ENCODE measurements at places on chromosomes 11 and 22.

- DNase-seq: no peak
Measured at GRCh38 chr11:112318184-112318591, 57.5 kb upstream of the PLET1 start.

DNA sequence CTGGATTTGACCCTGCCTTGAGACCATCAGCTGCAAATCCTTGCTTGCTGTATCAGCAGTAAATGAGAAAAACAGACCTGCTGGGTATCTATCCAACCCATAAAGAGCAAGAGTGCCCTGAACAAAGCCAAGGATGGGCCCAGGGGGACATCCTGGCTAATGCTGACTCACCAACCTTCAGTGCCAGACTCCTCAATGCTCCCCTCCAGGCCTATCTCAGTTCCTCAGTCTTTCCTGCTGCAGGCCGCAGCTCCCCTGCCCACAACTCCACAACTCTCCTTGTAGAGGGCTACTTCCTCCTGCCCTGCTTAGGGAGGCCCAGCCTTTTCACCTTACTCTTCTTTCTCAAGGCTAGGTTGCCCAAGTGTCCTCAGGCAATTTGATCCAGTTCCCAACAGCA lies 2.6 kb downstream of the LAMTOR1 start:
- no peak for DNase-seq

- peak; percentile 12 for DNase-seq
Measured at GRCh38 chr11:17544181-17544622, at the start of gene USH1C. USH1C (minus strand) TSS chr11:17544416; CDS start chr11:17544307, 109 bp downstream.

DNA sequence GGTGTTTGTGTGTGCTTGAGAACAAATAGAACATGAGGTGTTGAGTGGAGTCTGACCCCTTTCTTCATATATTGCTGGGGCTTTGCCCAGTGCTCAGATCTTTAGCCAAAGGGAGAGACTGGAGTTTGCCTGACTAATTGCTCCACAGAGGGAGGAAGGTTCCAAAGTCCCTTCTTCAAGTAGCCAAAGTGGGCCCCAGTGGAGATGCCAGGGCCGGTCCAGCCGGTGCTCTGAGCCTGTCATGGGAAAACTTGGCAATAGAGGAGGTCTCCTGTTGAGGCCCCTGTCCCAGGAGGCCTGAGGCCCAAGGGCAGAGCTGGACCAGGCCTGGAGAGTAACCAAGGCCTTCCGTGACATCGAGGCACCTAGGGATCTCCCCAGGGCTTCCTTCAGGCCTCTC lies 112.3 kb downstream of the DSCAML1 start:
- DNase-seq: no peak

DNA sequence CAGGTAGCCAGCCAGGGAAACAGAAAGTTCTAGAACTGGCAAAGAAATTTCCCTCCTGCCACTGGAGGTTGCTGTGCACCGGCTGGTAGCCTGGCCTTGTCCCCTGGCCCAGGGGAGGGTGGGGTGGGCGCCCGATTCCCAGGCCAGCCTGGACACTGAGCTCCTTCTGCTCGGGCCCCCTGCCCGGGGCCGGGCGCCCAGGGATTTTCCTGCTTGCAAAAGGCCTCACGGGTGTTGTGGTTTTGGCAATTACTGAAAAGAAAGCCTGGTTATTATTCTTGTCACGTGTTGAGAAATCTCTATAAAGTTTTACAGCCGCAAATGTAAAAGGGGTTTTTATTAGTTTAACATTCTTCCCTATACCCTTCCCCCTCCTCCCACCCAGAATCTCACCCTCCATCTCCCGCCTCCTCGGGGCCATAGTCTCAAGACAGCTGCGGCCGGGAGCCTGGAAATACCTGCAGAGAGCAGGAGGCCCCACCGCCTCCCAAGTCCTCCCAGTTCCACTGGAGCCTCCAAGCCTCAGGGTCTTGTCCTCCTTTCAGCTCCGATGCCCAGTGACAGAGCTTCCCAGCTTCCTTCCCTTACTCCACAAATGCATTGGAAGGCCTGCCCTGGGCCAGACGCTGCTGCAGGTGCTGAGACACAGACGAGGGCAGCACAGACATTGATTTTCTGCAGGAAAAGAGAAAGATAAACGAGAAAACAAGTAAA lies 1515.6 kb downstream of the TBC1D22A start:
- DNase-seq: no peak

DNA sequence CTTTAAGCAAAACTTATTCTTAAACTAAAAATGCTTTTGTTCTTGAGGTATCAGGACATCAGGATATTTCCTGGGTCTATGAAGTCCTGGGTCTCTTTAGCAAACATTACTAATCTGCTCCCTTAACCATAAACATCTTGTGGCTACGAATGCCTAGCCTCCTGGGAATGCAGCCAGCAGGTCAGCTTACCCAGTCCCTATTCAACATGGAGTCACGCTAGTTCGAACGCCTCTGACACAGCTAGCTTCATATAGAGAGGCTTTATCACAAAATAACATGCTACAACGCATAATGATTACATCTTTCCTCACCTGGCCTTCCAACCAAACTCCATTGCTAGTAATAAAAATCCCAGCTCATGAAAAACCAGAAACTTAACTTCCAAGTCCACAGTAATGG lies 17.5 kb upstream of the FIBIN start:
- no peak for DNase-seq

GRCh38 chr11:122141725-122142124 lies 25.7 kb upstream of the BLID start:
- no peak for DNase-seq

DNA sequence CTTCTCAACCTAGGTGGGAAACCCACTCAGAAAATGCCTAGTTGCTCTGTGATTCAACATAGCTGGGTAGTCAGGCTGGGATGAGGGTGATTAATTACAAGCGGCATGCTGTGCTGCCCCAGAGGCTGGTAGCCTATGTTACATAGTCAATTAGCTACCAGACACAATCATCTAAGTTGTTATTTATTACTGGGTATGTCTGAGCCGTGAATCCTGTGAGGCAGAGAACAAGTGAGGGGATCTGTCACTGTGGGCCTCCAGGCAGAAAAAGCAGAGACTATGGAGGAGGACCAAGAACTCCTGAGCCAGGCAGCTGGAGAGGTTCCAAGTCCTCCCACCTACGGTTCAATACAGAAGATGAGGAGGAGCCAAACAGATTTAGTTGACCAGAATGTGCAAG lies 186.6 kb upstream of the BDNF start:
- DNase-seq: no peak

- no peak for DNase-seq
Measured at GRCh38 chr22:34395370-34395769, 475.1 kb upstream of the LARGE1 start.

GRCh38 chr11:115217726-115218311 lies 286.4 kb downstream of the CADM1 start:
- DNase-seq: no peak

- DNase-seq: no peak
Measured at GRCh38 chr11:45083544-45084087, 62.8 kb upstream of the PRDM11 start.

DNA sequence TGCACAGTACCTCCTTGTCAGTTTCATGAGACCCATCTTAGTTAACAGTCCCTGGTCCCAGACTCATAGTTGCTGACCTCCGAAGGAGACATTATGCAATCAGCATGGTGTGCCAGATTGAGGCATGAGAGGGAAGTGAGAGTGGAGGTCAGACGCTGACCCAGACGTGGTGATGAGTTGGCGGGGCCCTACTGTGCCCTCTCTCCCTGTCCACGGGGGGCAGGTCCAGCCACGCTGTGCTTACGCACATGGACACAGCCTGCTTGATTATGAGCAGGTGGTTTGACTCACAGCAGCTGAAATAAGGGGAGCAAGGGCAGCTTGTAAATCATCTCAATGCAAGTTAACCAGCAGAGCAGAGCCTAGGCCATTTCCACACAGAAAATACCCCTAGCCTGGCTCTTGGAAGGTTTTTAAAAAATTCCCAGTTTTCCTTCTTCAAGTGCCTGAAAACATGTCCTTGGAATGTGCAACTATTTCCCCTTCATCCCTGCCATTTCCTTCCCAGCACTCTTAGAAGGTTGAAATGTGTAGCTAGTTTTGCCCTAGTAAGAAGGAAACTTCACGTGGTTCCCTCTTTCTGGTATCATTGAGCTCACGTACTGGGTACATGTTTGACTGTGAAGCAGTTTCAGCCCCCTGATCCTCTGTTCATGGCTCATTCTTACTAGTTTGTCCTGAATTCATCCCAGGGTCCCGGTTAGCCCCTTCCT lies 122.6 kb upstream of the SORL1-AS1 start:
- DNase-seq: no peak

- no peak for DNase-seq
Measured at GRCh38 chr11:65047581-65048422, 6.8 kb downstream of the SAC3D1 start.

GRCh38 chr22:20525048-20525447 lies 17.6 kb downstream of the MED15 start:
- no peak for DNase-seq
